Activated CD4-positive, alpha-beta T cell treated with anti-CD3 and anti-CD28 coated beads, Interleukin-2, amount 50 U/mL, for 24 hours (primary cell): ENCODE measurements at places on chromosomes 4 and X.

GRCh38 chr4:73220815-73221214 lies 37.8 kb downstream of the ANKRD17 start:
- no peak for DNase-seq

GRCh38 chr4:21728304-21728703 lies 220.3 kb downstream of the KCNIP4 start:
- no peak for DNase-seq

DNA sequence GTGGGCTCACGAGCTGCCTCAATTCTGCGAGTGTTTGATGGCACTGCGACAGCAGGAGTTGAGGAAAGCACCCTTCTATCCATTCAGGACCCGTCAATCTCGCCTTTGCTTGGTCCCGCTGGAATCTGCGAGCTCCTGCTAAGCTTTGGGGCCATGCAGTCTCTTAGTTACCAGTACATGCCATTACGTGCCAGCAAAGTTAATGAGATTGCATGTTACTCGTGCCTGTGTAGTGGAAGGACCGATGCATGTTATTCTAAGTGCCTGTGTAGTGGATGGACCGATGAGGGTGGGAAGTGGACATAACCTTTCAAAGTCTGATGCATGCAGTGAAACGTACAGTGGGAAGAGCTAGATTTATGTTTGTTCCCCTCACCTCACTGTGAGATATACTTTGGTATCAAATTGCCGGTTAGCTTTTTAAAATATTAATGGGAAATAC lies 569 bp downstream of the RPS3A start:
- no peak for DNase-seq

- DNase-seq: no peak
Measured at GRCh38 chr4:86675548-86675947, 81.4 kb downstream of the PTPN13 start.

- no peak for DNase-seq
Measured at GRCh38 chr4:120065974-120066516, 603 bp downstream of the MAD2L1 start.

GRCh38 chr4:67531379-67531962 lies 13.8 kb downstream of the CENPC start:
- no peak for DNase-seq

GRCh38 chr4:114907568-114907967 lies 205.9 kb downstream of the NDST4 start:
- no peak for DNase-seq

DNA sequence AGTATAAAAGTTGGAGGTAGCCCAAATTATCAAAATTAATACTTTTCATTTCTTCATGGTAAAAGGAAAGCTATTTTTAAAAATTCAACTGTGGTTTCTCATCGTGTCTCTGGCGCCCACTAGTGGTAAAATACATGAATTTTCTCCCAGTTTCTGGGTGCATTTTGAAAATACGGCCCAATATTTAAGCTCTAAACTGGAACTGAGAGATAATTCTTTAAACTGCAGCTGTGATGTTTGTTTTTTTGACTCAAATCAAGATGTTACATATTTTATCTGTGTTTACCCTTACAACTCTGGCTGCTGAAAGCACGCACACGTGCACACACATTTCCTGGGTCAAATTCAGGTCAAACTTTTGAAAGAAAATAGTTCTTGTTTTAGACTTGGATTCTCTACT lies 123.9 kb upstream of the ACSL4 start:
- DNase-seq: no peak

GRCh38 chr4:26171941-26172340 lies 148.9 kb upstream of the RBPJ start:
- DNase-seq: no peak

- no peak for DNase-seq
Measured at GRCh38 chr4:176156656-176157055, 38.7 kb downstream of the SPATA4 start.

- no peak for DNase-seq
Measured at GRCh38 chr4:68582339-68582717, 6.2 kb upstream of the UGT2B17 start.

GRCh38 chrX:123976706-123977316 lies 15.3 kb downstream of the STAG2 start:
- no peak for DNase-seq

DNA sequence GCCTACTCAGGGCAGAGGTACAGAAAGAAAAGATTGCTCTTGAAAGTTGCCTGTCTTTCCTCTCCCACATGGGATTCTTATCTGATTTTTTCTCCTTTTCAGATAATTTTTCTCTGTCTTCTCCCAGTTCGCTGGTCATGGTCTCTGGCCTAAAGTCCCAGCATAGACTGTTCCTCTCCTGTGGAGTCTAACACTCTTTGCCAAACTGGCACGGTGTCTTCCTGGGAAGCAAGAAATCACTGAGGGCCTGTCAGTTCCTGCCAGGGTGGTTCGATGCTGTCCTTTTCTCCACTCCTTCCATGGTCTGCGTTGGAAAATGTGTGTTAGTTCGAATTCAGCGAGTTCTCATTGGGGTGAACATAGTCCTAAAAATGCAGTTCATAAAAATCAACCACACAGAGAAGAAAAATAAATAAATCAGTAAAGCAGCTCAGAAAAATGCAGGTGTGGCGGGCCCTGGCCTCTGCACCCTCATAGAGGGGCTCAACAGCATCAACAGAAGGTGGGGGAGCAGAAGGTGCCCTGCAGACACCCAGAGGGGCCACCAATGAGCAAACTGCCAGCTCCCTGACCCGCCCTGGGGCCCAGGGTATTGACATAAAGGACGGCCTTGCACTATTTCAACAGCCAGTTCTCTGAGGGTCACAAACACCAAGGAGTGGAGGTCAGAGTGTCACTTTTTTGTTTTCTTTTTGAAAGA lies 2.1 kb downstream of the RGN start:
- DNase-seq: no peak

- DNase-seq: no peak
Measured at GRCh38 chr4:20248155-20248558, 3.5 kb upstream of the SLIT2 start.

GRCh38 chr4:170391066-170391740 lies 301.4 kb upstream of the AADAT start:
- no peak for DNase-seq

GRCh38 chrX:148513661-148514060 lies 13.2 kb downstream of the AFF2 start:
- DNase-seq: no peak

GRCh38 chr4:183517194-183517593 lies 12.3 kb downstream of the ING2 start:
- DNase-seq: no peak

GRCh38 chr4:130395871-130396270 lies 1299.9 kb downstream of the C4orf33 start:
- DNase-seq: no peak

DNA sequence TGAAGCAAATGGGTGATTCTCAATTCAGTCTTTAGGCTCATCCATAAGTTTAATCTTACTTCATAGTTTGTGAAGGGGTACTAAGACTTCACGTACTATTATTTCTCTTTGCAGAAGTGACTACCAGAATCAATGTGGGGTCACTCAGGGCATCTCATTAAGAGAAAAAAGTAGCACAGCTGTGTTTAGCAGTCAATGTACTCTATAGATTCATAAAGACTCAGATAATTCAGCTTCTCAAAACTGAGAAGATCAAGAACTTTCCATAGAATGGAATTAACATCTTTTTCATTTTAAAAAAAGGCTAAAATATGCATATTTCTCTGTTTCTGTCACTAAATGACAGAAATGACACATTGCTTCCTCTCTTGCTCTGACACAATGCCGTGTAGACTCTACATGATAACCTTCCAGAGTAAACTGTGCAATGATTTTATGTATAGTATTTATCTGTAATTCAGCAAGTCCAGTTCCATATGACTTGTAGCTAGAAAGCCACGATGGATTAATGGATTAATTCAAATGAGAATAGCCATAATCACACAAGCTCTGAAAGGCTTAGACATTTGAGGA lies 20.3 kb upstream of the LSM6 start:
- no peak for DNase-seq

DNA sequence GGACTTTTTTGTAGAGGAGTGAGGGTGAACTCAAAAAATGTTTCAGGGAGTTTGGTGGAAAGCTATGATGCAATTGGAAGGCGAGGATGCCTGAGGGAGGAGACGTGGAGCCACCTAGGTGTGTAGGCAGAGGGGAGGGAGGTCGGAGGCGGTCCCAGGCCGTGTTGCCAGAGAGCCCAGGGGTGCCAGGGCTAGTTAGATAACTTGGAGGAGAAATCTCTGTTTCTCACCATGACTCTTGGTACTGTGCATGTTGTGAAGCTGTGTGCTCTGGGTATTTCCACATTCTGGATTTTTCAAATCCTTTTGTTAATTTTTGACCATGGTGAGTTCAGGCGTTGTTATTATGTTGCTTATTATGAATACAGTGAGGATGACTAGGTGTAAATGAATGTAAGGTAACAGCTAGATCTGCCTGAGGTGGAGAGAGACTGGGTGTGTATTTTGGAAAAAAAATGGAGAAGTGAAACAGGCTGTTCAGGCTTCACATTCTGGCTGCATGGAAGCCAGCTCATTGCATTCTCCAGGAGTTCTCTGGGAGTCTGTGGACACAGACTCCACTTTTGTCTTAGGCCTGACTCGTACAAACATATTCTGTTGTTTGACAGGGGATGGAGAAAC lies 4.5 kb downstream of the RAB9A start:
- DNase-seq: no peak

GRCh38 chrX:133923113-133923512 lies 62.3 kb downstream of the GPC3 start:
- DNase-seq: no peak
